HT-29 (cell line): ENCODE measurements at places on chromosomes 4 and X.

DNA sequence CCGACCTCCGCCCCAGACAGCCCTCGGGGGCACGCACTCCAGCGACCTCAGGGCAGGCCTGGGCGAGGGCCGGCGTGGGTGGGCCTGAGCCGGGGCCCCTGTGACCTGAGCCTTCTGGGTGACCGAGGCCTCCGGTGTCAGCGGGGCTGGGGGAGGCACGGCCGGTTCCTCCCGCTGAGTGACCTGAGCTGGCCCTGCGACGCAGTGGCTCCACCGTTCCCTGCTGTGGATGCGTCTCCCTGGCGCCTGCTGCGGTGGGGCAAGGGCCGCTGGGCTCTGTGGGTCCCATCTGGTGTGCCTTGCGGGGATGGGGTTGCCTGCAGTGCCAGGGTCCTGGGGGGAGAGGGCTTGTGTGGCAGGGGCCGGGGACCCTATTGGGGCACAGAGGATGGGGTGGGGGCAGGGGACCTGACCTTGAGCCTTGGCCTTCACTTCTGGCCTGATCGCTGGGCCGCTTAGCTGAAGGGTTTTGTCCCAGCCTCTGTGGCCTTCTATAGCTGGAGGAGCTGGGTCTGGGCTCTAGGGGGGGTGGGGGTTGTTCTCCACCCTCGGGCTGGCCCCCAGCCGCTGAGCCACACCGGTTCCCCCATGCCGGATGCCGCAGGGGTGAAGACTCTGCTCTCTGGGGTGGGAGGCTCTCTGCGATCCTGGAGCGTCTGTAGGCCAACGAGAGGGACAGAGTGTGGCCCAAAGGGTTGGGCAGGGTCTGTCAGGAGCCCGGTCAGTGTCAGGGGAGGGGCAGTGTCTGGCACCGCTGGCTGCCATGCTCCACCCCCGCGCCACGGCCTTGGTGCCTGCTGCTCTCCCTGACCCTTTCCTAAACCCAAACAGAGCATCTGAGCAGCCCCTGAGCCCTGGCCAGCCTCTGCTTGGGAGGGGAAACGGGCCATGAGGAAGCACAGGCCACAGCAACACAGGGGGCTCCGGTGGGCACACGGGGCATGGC lies 2.3 kb downstream of the NAT8L start:
- DNase-seq, result no peak

- peak; percentile 60 for DNase-seq
Observed at GRCh38 chrX:150547375-150548115, 20.9 kb upstream of the MTM1 start.

DNA sequence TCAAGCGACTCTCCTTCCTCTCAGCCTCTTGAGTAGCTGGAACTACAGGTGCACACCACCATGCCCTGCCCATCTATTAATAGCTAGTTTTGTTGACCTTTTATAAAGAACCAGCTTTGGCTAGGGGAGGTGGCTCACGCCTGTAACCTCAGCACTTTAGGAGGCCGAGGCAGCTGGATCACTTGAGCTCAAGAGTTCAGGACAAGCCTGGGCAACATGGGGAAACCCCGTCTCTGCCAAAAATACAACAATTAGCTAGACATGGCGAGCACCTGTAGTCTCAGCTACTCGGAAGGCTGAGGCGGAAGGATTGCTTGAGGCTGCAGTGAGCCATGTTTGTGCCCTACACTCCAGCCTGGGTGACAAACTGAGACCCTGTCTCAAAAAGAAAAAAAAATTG lies 2.7 kb downstream of the TKTL1 start:
- DNase-seq, result no peak

GRCh38 chrX:45889471-45889870 lies 655.8 kb downstream of the ZNF674 start:
- no peak for DNase-seq

GRCh38 chr4:93764639-93765246 lies 63.8 kb upstream of the ATOH1 start:
- peak; percentile 73 for DNase-seq

GRCh38 chr4:5166377-5166776 lies 115.1 kb downstream of the STK32B start:
- DNase-seq, result no peak

- no peak for DNase-seq
Observed at GRCh38 chr4:41620594-41621256, 82.8 kb downstream of the LIMCH1 start.

- no peak for DNase-seq
Observed at GRCh38 chr4:15410750-15411149, 17.1 kb upstream of the C1QTNF7 start.
